Prostate gland (tissue), 2 donors: ENCODE measurements at places on chromosomes 1 and 21. TPM values are rescaled to one million over a fixed set of nuclear protein-coding genes. Genes with fewer than 3 reads are reported as not detected.

The SPRR1B gene
- not detected for total RNA-seq

The OLFM3 gene
- total RNA-seq: not detected

The IGSF9 gene
- 7.6 TPM for total RNA-seq

The S100A2 gene
- 14.1 TPM for total RNA-seq

GRCh38 chr1:31583995-31584868 is 7.9 kb downstream of the TINAGL1 start:
- H3K4me3 ChIP-seq: no peak overlapping the region
- H3K27me3 ChIP-seq: no peaks in the 10 kb centered on the region
- no peaks in the 10 kb centered on the region for H3K36me3 ChIP-seq
- no peaks in the 10 kb centered on the region for H3K4me1 ChIP-seq
- peak overlapping the region; percentile 68 for H3K27ac ChIP-seq

DNA sequence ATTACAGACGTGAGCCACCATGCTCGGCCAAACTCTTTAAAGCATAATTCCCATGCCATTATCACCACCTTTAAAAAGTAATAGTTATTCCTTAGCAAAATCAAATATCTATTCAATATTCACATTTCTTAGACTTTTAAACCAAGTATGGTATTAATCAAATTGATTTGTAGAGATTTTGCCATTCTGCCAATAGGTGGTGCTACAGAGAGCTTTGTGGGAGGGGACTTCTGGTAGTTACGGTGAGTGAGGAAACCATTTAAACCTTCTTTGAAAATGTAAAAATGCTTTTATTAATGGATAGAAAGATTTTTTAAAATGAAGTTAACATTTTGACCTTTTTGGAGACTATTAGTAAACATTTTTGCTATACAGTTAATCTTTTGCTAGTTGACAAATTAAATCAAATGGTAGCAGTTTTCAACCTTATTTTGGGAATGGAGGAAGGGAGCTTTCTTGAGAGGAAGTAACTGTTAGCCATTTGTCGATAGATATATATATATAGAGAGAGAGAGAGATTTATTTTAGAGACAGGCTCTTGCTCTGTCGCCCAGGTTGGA is 19.3 kb downstream of the IARS2 start:
- H3K4me1 ChIP-seq: no peaks in the 10 kb centered on the region
- no peak for DNase-seq
- H3K4me3 ChIP-seq: no peak overlapping the region
- no peaks in the 10 kb centered on the region for H3K36me3 ChIP-seq
- H3K27ac ChIP-seq: no peak overlapping the region
- H3K27me3 ChIP-seq: no peaks in the 10 kb centered on the region

- H3K27ac ChIP-seq: no peak within 1 kb of the TSS
- H3K4me3 ChIP-seq: no peak within 1 kb of the TSS
- no peaks in the 10 kb centered on the region for H3K4me1 ChIP-seq
- H3K36me3 ChIP-seq: no peaks in the 10 kb centered on the region
These were observed at the start of gene BRINP2 for GRCh38 chr1:177170756-177171535. TSS of gene BRINP2 (plus strand) at chr1:177170958. CDS start at chr1:177229877, 58,919 bp downstream.

DNA sequence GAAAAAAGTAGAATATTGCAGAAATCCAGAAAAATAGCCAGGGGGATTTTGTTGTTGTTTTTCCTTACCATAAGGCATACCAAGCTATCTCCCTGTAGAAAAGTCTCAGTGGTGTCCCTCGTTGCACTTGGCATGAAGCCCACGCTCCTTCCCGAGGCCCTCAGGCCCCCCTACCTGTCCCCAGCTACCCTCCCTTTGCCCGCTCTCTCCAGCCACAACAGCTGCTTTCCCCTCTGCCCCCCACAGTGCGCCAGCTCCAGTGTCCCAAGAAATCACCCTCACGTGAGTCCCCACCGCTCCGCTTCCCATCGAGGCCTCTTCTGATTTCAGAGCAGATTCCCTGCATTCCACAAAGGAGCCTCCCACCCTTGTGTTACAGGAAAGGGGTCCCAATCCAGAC is 8.4 kb downstream of the AGTRAP start:
- H3K27ac ChIP-seq: no peak overlapping the region
- no peaks in the 10 kb centered on the region for H3K27me3 ChIP-seq
- peaks cover 16% of the 10 kb centered on the region for H3K4me1 ChIP-seq
- no peaks in the 10 kb centered on the region for H3K36me3 ChIP-seq

DNA sequence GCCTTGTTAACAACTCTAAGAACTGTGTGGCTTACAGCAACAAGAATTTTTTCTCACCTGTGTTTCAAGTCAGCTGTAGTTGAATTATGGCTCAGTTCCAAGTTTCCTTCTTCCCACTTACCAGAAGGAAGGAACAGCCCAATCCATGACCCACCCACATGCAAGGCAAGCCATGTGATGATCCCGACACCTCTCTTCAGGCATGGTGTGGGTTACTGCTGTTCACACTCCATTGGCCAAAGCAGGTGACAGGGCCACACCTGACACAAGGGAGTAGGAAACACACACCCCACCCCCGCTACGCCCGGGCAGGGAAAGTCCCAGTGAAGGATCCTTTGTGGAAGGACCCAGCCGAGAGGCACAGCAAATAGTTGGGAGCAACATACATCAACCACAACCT is 36.3 kb downstream of the KCNJ15 start:
- no peaks in the 10 kb centered on the region for H3K36me3 ChIP-seq
- no peak overlapping the region for H3K27ac ChIP-seq
- no peaks in the 10 kb centered on the region for H3K4me1 ChIP-seq
- no peaks in the 10 kb centered on the region for H3K27me3 ChIP-seq
- no peak overlapping the region for H3K4me3 ChIP-seq

- no peak for DNase-seq
- H3K4me3 ChIP-seq: peak overlapping the region; percentile 70
- no peaks in the 10 kb centered on the region for H3K36me3 ChIP-seq
- no peaks in the 10 kb centered on the region for H3K4me1 ChIP-seq
- peak overlapping the region; percentile 81 for H3K27ac ChIP-seq
These were observed 5.1 kb downstream of the LMO4 start for GRCh38 chr1:87333692-87334347.

GRCh38 chr1:165330483-165330882 is 26.0 kb downstream of the LMX1A start:
- no peak overlapping the region for H3K4me3 ChIP-seq
- H3K36me3 ChIP-seq: no peaks in the 10 kb centered on the region
- no peak for DNase-seq
- H3K27ac ChIP-seq: no peak overlapping the region
